ENCODE measurements at places on chromosomes 1 and 21. TPM values are rescaled to one million over a fixed set of nuclear protein-coding genes. Genes with fewer than 3 reads are reported as not detected.

LAD1 gene
- polyA plus RNA-seq = not detected

ST6GALNAC3 gene
- 0.34 TPM for polyA plus RNA-seq

SLFNL1 gene
- polyA plus RNA-seq = 0.01 TPM

S100A9 gene
- polyA plus RNA-seq = not detected

CRP gene
- not detected for polyA plus RNA-seq

ETNK2 gene
- polyA plus RNA-seq = 4.0 TPM
